SIG-M5 (cell line): ENCODE measurements at places on chromosomes 1 and 21.

GRCh38 chr1:118995312-118996016, 7.3 kb upstream of the TBX15 start:
- DNase-seq, result no peak

DNA sequence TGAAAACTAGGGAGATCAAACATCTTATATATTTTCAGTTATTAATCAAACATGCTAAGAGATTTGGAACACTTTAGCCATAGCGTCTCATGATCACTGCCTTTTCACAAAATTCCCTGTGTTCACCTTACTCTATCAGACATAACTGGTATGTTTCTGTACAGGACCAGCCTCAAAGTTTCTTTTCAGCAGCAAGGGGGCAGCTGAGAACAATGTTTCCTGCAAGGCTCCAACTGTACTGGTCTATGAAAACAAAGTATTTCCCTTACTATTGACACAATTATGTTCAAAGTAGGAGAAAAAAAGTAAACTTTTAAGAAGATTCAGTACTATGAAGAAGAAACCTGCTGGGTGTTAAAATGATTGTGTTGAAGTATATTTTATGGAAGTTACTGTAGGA, 98.5 kb downstream of the ATF6 start:
- no peak for DNase-seq

- DNase-seq, result no peak
Measured at GRCh38 chr1:117181630-117182041, 29.1 kb downstream of the VTCN1 start.

DNA sequence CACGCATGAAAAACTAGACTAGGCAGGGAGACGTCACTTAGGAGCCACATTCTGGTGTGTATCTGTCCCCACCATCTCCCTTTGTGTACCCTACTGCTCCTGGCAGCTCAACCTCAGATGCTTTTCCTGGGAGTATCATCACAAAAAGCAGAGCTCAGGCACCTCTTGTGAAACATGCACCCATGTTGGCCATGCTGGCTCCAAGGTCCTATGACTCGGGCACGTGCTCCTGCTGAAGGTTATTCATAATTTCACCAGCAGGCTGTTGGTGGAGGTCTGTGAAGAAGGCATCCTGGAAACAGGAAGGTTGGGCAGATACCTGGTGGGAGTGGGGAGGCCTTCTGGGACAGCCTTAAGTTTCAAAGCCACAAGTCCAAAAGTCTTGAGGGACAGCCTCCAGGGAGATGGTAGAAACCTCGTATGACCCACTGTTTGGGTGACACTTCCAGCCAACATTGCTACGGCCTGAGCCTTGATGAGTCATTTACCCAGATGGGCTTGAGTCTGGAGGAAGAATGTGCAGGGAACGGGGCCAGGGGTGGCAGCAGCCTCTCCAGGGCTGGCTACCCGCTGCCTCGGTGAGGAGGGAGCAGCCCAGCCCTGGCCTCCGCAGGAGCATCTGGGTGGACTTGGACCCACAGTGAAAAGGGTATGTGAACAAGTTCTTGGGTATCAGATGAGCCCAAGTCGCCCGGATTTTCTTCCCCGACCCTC, 75.8 kb downstream of the PGBD5 start:
- DNase-seq, result no peak

DNA sequence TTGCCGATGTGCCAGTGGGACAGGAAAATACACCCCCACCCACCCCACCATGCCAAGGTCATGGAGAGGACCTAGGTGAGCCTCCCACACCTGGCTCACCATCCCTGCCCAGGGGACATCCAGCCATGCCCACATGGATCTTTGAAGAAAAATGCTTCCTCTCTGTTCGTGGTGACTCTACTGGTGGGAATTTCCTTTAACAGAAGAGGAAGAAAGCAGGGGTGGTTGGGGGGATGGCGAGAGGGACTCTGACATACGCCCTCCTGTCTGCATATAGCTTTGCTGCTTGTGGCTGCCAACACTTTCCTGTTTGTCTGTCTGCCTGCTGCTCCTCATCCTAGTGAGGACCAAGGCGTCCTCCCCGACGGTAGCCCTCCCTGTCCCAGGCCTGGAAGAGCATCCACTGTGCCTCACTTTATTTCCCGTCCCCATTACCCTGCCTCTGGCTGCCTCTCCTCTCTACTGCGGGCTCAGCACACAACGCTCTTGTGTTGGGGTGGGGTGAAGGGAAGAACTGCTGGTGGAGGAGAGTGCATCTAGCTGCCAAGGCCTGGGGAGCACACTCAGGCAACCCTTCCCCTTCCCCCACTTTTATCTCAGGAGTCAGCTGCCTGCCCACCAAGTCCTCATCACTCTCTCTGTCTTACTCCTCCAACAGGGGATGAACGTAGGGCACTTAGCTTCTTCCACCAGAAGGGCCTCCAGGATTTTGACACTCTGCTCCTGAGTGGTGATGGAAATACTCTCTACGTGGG, 2.5 kb downstream of the SEMA4A start:
- no peak for DNase-seq

DNA sequence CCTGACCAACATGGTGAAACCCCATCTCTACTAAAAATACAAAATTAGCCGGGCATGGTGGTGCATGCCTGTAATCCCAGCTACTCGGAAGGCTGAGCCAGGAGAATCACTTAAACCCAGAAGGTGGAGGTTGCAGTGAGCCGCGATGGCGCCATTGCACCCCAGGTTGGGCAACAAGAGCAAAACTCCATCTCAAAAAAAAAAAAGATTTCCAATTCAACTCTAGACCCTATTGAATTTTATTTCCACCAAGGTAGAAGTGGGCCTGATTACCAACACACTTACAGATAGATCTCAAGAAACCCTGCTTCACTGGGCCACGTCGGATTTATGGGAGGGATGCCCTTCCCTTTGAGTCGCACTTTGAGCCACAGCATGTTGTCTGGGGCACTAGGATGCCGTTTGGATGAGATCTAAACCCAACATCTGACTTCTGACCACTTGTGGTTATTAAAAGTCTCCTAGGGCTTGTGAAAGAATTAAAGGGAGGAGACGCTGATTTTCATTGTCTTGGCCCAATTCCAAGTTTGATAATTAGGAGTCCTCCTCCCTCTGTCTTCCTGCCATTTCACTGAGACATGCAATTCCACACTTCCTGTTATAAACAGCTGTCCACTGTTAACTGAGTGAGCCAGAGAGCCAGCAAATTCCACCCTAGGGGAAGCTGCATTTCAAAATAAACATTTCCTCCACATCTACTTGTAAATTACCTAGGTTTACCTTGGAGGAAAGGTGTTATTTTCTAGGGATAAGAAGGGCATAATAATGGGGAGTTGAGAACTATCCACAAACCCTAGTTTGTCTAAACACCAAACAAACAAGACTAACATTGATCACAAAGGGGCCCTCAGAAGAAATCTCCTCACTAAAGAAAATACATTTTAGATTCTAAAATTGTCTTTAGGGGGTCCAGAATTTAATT, 5.2 kb upstream of the RERE start:
- DNase-seq, result no peak

GRCh38 chr1:220706480-220706879, 16.3 kb downstream of the C1orf115 start:
- no peak for DNase-seq

GRCh38 chr1:72734415-72734814, 452.1 kb upstream of the NEGR1 start:
- no peak for DNase-seq

DNA sequence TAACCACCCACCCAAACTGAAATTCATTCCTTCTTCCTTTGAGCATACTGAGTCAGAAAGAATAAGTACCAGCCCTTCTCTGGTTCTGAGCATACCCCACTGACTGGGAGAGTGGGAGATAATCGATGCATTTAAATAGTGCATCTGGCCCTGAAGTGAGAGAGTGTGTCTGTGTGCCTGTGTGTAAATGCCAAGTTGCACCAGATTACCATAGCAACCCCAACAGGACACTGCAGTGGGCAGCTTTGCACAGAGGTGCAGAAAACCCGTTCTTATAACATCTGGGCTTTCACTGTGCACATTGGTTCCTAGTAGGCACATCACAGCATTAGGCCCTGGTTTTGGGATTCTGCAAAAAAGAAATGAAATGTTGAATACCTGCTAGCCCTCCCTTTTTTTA, 2.3 kb downstream of the ASTN1 start:
- no peak for DNase-seq

- DNase-seq, result peak; percentile 25
Measured at GRCh38 chr1:39204441-39205081, at the start of gene MACF1. TSS of gene MACF1 (plus strand) at chr1:39204695. CDS start at chr1:39205023, 328 bp downstream.

DNA sequence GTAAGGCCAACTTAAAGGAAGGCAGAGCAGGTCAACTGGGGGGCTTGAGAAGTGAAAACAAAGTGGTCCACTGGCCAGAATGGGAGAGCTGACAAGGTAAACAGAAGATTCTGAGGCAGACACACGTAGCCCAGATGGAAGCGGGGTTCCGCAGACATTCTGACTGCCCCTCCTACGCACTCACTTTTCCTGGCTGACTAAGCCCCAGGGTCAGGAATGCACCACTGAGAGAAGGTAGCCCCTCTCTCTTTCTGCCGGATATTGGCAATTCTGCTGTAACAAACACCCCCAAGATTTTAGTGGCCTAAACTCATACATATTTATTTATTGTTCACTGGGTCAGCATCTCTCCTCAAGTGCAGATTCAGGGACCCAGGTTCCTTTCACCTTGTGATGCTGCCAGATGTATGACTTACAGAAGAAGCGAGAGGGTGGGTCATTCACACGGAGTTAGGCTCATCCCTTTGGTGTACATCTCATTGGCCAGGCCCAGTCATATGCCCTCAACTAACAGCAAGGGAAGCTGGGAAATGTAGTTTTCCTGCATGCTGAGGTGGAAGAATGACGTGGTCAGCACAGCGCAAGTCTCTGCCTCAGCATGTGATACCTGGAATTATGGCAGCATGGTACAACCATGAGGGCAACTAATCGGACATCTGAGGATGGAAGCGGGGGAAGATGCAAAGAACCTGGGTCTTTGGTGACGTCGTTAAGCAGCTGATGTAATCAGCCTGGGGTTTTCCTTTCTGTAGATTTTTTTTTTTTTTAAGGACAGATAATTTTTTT, 43.4 kb upstream of the MRPS6 start:
- DNase-seq, result no peak

DNA sequence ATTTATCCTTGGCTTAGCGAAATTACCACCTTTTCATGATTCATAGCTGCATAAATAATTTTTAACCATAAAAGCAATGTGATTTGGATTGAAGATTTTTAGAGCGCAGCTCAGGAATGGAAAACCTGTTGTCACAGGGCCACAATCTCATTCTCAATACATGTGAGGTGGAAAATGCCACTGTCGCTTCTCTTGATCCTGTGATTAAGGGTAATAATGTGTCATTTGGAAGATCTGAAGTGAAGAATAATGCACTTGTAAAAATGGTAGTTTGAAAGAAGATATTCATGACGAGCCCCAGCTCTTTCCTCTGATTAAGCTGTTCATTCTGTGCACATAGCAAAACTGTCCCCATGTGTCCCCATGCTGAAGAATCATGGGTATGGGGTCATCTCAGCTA, 230.4 kb downstream of the BACH1 start:
- DNase-seq, result no peak

DNA sequence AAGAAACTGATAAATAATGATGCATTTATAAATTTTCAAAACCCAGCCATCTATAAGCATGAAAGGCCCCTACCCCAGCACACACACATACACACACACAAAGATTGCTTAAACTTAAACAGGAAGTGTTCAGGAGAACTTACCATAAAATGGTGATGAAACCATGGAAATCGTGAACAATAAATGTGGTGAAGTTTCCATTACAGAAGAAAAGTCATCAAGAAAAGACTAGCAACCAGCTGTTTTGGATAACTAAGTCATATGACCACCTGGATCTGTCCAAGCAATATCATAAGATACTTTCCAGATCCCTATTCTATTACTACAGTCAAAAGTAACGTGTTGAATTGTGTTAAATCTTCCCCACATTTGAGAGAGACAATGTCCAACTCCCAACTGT, 24.1 kb downstream of the RGS5 start:
- peak; percentile 14 for DNase-seq
